Jurkat, Clone E6-1 (cell line): ENCODE measurements at places on chromosomes 7 and 10.
A peak's percentile ranks its signal among the peaks of the same experiment; 100 is the strongest.

DNA sequence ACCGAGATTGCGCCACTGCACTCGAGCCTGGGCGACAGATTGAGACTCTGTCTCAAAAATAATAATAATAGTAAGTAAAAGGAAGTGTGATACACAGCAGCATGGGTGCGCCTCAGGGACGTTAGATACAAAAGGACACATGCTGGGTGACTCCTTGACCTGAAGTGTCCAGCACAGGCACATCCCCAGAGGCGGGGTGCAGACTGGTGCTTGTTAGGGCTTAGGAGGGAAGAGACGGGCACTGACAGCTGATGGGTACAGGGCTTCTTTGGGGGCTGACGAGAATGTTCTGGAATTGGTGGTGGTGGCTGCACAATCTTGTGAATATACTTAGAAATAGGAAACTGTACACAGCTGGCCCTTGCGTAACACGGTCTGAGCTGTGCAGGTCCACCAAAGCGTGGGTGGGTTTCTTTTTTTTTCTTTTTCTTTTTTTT, 61.8 kb upstream of the DNAJB6 start:
- no peak for DNase-seq

- DNase-seq, result no peak
Measured at GRCh38 chr10:29394321-29394932, 105.6 kb downstream of the LYZL1 start.

DNA sequence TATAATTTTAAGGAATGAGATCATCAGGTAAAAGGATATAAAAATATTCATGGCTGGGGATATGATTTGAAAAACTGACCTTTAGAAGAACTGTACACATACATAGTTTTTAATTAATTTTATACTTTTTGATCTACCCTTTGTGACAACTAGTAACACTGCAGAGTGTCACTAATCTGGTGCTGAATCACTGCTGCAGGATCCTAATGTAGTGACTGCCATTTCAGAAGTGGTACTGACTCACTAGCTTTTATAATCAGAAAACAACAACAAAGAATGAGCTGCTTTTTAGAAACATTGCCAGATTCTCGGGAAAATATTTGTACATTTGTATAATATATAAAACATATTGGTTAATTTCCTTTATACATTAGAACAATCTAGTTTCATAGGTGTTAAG, 110.4 kb downstream of the HIPK2 start:
- no peak for DNase-seq

GRCh38 chr7:158726277-158726807, 21.7 kb upstream of the NCAPG2 start:
- no peak for DNase-seq

- DNase-seq, result no peak
Measured at GRCh38 chr7:46129831-46130230, 208.8 kb upstream of the IGFBP3 start.

DNA sequence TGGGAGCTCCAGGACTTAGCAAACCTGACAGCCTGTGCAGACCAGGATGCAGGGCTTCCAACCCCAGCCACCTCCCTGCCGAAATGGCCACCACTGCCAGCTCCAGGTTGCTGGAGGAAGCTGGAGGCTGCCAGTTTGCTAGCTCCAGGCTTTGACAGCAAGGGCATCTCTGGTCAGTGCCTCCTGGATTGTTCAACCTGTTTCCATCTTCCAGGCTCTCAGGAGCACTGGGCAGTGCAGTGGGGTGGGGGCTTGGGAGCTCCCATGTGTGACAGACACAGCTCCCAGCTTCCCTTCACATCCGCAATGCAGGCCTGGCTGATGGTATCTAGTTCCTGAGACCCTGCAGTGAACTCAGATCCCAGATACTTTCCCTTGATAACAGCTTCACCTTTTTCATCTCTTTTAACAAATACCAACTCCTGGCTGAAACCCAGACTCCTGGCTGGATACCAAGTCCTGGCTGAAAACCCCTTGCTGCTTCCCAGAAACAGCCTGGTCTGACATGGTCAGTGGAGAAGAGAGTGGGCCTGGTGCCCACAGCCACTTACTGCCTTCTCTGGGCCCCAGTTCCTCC, 20.8 kb upstream of the RET start:
- no peak for DNase-seq

GRCh38 chr10:33803248-33803647, 468.8 kb upstream of the NRP1 start:
- no peak for DNase-seq

DNA sequence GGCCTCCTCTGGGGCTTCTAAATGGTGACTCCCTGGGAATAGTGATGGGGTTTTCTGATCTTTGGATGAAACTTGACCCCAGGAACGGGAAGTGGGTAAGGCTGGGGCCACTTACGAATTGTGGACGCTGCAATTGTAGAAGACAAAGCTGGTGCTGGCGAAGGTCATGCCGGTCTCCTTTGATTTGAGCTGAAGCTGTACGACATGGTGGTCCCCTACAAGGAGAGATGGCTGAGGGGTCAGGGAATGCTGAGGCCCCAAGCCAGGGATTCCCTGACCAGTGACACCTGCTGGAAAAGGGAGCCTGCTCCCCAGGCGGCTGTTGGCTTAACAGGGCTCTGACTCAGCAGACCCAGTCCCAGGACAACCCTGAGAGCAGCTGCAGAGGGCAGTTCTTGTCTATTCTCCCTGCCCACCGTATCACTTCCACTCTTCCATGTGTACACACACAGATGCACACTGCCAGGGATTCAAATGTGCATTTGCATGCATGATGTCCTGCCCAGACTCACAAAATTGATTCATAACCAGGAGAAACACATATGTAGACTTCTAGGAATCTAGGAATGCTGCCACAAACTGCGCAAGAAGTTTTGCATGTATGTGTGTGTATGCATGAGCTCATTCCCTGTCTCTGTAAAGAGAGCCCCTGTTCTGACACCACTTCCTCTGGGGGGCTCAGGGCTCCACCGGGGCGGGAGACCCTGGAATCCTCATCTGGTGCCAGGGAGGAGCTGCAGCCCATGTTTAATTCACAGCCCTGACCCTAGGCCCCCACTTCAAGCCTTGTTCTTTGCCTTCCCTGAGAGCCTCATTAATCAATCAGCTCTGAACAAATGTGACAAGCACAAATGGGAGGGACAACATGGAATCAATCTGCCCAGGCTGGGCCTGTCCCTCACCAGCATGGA, 350.0 kb downstream of the PLXNA4 start:
- no peak for DNase-seq

GRCh38 chr10:72690071-72690755, 1.7 kb upstream of the MCU start:
- no peak for DNase-seq

DNA sequence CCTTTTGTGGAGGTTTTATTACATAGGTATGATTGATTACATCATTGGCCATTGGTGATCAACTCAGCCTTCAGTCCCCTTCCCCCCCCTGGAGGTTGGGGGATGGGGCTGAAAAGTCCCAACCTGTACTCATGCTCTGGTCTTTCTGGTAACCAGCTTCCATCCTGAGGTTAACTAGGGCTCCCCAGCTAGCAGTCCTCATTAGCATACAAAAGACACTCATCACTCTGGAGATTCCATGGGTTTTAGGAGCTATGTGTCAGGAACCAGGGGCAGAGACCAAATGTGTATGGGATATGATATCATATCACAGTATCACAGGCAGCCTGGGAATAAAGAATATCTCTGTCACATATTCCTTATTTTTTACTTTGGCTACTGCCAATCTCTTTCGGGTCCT, 13.6 kb downstream of the CCSER2 start:
- DNase-seq, result no peak

GRCh38 chr10:71589617-71590551, 129.7 kb downstream of the C10orf105 start:
- no peak for DNase-seq

GRCh38 chr7:157690058-157690832, 353.4 kb downstream of the DNAJB6 start:
- no peak for DNase-seq

- no peak for DNase-seq
Measured at GRCh38 chr10:85608706-85609105, 757.9 kb downstream of the GRID1 start.

GRCh38 chr7:157432541-157432956, 95.7 kb downstream of the DNAJB6 start:
- peak; percentile 41 for DNase-seq

- no peak for DNase-seq
Measured at GRCh38 chr10:77478247-77478961, 159.2 kb downstream of the KCNMA1 start.

- no peak for DNase-seq
Measured at GRCh38 chr10:42865716-42866114, 83.1 kb downstream of the BMS1 start.

DNA sequence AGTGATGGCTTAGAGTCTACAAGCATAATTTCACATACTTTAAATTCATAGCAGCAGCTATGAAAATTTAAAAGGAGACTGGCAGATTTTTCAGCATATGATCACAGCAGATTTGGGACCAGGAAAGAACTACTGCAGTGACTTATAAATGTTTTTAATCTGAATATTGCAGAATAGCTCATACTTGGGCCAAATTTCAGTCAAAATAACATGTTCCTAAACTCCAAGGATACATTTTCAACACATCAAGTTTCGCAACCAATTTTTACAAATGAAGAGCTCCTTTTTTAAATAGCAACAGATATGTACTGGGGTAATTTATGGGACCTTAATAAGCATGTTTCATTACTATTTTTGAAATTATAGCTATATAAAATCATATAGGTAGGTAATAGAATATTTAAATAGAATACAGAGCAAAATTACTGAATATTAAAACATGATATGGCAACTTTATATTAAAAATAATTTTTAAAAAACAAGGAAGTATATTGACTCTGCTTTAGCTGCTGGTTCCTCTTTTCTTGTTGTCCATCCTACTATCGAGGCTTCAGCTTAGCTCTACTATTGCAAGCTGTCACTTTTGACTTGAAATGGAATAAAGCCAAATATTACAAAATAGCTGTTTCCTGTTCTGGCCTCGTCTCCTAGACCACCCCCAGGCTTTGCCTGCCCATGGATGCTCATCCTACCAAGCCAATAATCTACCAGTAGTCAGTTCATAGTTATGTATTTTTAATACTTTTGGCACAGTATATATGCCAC, 123.1 kb downstream of the NRBF2 start:
- DNase-seq, result no peak

DNA sequence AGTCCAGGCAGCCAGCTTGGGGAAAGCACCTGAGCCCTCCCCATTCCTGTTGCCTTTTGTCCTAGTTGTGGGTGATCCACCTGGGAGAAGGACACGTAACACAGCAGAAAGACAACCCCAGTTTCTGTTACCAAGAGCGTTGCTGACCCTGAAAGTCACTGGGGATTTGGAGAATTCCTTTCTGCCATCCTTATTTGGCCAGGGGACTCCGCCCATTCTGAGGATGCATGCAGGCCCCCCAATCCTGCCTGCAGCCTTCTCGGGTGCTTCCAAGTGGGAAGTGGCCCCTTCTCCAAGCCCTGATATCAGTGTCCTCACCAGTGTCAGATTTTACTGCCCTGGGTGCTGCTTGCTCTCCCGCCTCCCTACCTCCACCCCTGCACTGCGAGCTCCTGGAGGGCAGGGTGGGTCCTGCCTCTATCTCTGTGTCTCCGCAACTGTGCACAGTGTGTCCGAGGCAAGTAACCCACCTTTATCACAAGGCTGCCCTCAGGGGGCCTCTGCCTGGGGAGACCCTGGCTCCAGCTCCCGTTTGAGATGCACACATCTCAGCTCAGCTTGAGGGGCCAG, 9.2 kb upstream of the ADCY1 start:
- DNase-seq, result no peak

DNA sequence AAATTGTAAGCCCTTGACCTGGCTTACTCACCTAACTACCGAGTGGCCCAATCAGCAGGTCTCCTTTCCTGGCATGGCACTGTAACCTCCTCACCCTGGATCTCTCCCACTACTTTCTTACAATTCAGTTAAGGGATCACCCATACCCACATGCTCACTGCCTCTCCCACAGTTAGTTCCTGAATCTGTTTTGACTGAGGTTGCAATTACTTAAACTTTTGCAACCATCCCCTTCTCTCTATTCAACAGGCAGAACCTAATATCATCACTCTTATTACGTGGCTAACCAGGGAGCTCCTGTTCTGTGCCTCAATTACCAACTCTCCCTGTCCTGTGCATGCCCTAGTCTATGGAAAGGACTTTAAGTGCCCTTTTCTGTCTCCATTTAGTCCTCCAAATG, 84.2 kb upstream of the IKZF1 start:
- DNase-seq, result no peak

- DNase-seq, result no peak
Measured at GRCh38 chr10:130428936-130429335, 292.7 kb downstream of the GLRX3 start.

- no peak for DNase-seq
Measured at GRCh38 chr10:90197766-90198165, 496.4 kb downstream of the KIF20B start.

- no peak for DNase-seq
Measured at GRCh38 chr7:99829524-99830160, 1.8 kb downstream of the CYP3A43 start.

DNA sequence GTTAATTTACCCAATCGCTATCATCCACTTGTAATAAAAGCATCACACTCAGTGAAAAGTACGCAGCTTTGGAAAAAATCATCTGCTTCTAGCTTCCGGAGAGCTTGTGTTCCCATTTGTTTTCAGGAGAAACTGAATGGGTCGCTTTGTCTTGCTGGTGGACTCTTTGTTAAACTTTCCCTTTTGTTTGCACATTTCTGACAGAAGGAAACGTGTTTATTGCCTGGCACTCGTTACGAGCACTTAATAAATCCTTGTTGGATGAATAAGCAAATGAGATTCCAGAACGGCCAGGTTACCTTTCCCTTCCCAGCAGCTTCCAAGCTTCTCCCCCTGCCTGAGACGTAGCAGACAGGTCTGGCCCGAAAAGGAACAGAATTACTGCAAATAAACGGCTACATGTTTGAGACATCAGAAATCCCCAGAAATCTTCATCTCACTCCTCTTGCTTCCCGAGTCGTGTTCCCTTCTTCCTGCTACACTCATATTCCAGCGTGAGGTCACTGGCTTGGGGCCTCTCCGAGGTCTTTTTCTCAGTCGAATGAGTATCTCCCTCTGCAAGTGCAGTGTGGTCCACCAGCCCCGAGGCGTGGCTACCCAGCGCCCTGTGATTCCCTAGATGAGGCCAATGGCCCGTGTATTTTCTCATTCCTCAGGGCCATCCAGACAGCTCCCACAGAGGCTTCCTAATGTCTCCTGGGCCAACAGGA, 167.2 kb downstream of the FRMD4A start:
- no peak for DNase-seq

DNA sequence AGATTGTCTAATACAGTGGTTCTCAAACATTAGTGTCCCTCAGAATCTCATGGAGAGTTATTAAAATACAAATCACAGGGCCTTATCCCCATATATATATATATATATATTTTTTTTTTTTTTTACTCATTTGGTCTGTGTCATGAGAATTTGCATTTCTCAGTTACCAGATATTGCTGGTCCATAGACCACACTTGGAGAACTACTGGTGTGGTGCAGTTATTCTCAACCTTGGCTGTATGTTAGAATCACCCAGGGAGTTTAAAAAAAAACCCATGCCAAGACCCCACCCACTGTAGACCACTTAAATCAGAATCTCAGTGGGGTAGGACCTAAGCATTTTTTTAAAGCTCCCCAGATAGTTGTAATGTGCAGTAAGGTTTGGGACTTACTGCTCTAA, 179.9 kb downstream of the AUTS2 start:
- DNase-seq, result no peak
